ENCODE measurements at places on chromosomes 1 and 21.
A peak's percentile ranks its signal among the peaks of the same experiment; 100 is the strongest.

GRCh38 chr1:201877877-201878401 is 10.8 kb upstream of the SHISA4 start:
- peak; percentile 62 for DNase-seq

- no peak for DNase-seq
Observed at GRCh38 chr1:221778535-221779142, 36.8 kb upstream of the DUSP10 start.

GRCh38 chr1:85570446-85571180 is 9.9 kb upstream of the CCN1 start:
- no peak for DNase-seq

- no peak for DNase-seq
Observed at GRCh38 chr1:80582980-80583379, 1217.8 kb upstream of the ADGRL2 start.

GRCh38 chr1:89347296-89347695 is 16.6 kb upstream of the GBP6 start:
- DNase-seq, result no peak

- DNase-seq, result no peak
Observed at GRCh38 chr1:115606305-115606704, 35.5 kb upstream of the VANGL1 start.

DNA sequence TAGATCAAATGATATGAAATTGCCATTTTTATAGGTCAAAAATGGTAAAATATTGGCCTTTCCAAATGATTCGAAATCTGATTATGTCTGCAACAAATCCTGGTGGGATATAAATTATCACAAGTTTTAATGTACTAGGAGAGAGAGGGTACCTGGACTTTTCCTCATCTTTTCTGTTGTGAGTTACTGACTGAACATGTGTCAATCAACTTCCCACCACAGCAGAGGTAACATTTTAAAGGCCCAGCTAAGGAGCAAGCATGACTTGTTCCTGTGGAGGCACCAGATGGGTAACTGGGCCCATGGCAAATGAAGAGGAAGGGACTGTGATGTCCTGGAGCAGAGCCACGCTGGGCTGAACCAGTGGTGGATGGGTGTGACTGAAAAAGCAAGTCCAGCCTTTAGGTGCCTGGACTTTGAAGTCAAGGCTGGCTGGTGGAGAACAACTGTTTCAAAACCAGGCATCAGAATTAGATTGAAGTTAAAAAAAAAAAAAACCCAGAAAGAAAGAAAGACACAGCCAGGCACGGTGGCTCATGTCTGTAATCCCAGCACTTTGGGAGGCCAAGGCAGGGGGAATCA is 6.6 kb downstream of the MR1 start:
- DNase-seq, result no peak

- peak; percentile 7 for DNase-seq
Observed at GRCh38 chr1:193629875-193630274, 443.5 kb upstream of the B3GALT2 start.

- DNase-seq, result no peak
Observed at GRCh38 chr1:243397613-243398321, 141.9 kb downstream of the SDCCAG8 start.

DNA sequence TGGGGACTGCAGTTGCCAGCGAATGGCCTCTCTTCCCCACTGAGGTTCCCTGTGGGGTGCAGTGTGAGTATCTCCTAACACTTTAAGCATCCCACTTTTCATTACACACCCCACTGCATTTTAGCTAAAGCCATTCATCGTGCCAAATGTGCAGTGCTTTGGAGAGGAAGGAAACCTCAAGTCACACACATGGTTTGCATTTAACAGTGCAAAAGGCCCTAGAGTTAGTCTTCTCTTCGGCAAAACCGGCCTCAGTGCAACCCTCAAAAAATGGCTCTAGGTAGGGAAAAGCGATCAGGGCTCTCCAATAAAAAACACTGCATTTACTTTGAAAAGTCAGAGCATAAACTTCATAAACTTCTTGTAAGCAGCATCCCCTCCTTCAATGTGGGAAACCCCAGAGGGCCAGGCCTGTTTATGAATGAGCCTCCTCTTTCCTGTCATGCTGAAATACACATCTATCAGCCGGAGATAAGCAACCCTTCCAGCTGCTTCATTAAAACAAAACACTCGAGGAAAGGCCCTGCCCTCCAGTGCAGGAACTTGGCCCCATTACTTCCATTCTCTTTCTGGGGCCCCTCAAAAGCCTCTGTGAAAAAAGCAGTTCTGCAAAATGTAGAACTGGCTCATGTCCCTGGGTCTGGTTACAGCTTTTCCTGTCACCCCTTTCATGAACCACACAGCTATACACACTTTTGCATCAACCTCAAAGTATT is 184.0 kb downstream of the CDC7 start:
- DNase-seq, result peak; percentile 75

DNA sequence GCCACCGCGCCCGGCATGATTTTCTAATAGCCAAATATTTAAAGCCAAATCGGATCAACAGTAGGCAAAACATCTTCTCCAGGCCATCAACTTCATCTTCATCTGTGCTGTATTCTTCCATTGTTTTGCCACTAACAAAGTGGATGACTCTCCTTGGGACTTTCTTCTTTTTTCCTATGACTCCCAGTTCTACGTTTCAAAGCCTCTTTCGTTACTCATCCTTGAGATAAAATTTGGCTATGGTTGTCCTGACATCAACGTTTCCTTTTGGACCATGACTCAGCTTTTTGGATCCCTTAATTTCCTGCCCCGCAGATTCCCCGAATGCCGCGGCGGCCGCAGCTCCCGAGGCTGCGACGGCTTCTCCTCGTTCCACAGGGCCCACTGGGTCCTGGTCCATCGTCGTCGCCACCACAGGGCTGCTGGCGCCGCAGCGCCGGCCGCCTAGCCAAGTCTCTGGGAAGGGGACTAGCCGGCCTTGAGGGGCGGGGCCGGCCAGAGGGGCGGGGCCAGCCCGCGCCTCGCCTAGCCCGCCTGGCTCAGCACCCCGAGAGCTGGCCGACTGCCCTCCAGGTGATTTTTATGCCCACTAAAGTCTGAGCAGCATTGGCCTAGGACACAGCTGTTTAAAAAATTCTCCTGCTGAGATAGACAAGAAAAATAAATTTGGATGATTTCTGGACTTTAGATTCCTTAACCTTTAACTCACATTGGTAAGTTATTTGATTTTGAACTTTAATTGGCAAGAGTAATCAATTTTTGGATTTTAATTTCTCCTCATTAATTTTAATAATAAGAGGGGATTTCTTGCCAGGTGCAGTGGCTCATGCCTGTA is 93.9 kb downstream of the ADCY10 start:
- peak; percentile 53 for DNase-seq

DNA sequence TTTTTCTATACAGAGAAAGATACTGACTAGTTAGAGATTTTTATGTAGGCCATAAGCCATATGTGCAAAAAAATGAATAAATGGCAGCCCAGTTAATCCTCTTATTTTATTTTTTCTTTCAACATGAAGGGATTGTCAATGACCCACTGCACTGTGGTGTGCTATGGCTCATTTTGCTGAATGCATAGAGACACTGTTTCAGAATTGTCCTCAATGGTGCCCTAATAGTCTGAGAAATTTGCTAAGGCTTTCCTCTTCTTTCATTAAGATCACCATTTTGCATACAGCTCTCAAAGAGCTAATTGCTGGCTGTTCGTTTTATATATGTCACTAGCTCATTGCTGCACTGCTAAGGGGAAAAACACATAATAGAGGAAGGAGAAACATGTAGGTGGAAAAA is 189.5 kb downstream of the SLC44A5 start:
- no peak for DNase-seq

- DNase-seq, result no peak
Observed at GRCh38 chr1:196361112-196361714, 247.0 kb downstream of the KCNT2 start.

DNA sequence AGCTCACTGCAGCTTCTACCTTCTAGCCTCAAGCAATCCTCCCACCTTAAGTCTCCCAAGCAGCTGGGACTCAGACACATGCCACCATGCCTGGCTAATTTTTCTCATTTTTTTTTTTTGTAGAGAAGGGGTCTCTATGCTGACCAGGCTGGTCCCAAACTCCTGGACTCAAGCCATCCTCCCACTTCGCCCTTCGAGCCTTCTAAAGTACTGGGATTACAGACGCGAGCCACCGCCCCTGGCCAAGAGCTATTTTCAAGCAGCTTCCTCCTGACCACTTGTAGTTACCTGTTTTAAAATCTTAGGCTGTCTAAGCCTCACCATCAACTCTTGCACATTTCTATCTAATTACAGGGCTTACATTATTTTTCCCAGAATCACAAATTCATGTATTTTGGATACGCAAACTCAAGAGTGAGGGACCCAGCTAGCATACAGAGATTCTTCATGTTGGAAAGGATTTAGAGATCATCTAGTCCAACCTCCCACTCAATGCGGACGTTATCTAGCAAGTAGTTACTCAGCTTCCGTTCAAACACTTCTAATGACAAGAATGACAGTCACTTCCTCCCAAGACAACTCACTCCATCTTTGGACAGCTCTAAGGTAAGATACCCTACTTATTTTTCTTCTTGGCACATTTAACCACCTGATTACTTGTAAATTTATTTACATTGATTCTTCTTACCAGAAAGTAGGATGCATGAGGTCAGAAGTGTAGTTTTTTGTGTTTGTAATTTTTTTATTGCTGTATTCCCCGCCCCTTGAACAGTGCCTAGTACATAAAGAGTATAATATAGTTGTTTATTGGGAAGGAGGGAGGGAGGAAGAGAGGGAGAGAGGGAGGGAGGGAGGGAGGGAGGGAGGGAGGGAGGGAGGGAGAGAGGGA is 65.4 kb downstream of the LUZP1 start:
- DNase-seq, result no peak

- DNase-seq, result no peak
Observed at GRCh38 chr1:34199927-34200326, 23.2 kb downstream of the C1orf94 start.

DNA sequence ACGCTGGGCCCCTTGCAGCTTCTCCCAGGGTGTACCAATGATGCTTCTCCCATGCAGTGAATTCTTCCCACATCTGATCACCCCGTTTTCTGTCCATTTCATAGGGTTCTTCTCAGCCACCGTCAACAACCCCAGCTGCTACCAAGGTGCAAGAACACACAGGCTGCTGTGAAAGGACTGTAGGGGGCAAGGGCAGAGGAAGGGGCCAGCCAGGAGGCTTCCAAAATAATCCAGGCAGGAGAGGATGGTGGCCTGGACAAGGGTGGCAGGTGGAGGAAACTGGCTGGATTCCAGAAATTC is 113.3 kb upstream of the WNT4 start:
- DNase-seq, result no peak

GRCh38 chr1:183893561-183894289 is 88.8 kb downstream of the RGL1 start:
- DNase-seq, result no peak

DNA sequence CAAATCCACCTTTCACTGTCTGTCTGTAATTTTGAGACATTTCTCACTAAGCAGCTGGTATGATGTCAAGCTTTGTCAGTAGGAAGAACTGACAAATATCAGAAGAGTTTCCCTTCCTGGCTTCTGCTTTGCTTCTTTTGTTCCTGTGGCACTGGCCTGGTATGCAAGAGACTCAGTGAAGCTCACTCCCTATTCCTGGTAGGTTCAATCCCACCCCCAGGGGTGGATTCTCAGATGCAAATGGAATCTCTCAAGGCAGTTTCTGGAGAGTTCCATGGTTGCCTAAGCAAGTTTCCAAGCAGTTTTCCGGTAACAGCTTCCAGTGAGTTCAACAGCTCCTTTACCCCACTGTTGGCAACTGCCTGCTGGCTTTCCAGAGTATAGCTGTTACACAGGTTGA is 683.4 kb downstream of the PTPRC start:
- no peak for DNase-seq

DNA sequence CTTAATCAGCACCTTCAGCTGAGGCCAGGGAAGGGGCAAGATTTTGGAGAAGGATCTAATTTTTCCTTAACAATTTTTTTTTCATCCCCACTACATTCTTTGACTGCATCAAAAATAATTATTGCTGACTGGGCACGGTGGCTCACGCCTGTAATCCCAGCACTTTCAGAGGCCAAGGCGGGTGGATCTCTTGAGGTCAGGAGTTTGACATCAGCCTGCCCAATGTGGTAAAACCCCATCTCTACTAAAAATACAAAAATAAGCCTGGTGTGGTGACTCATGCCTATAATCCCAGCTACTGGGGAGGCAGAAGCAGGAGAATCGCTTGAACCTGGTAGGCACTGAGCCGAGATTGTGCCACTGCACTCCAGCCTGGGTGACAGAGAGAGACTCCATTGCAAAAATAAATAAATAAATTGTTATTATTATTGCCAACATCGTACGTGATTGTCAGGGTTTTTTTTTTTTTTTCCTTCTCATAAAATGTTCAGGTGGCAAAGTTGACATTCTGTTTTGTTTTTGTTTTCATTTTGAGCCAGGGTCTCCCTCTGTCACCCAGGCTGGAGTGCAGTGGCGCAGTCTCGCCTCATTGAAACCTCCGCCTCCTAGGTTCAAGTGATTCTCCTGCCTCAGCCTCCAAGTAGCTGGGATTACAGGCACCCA is 37.3 kb upstream of the MORC3 start:
- no peak for DNase-seq

GRCh38 chr1:37725851-37726613 is 33.7 kb downstream of the CDCA8 start:
- no peak for DNase-seq

GRCh38 chr1:150072959-150073358 is 5.4 kb downstream of the VPS45 start:
- no peak for DNase-seq

DNA sequence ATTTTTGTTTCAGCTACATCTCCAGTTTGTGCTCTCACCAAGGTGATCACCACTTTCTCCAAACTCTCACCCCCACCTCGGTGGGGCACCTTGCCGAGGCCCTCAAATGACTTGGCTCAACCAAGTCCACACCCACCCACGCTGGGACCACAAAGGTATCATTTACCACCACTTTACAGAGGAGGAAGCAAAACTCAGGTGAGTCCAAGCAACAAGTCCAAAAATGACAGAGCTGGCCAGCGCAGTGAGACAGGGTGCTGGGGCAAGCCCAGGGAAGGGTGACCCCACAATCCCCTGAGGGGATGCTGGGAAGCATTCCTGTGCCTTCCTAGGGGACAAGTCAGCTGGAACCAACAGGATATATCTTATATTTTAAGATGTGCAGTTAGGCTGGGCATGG is 24.7 kb downstream of the SSBP3 start:
- DNase-seq, result no peak

DNA sequence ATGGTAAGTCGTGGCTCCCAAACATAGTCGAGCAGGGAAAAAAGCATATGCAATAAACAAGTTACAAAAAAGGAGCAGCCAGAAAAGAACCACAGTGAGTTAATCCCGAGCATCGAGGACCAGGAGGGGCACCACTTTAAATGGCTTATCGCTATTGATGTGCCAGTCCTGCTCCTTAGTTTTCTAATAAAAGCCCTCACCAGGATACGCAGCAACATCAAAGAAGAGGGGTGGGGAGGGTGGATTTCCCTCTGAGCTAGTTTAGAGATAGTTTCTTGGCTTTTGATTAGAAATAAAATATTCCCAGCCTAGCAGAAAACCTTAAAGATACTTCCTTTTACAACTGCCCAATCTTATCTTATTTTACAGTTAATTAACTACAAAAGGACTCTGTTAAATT is 170.4 kb downstream of the GABPA start:
- no peak for DNase-seq

GRCh38 chr1:209802780-209803152 is 3.2 kb downstream of the IRF6 start:
- no peak for DNase-seq

GRCh38 chr1:159798893-159799292 is 3.3 kb upstream of the FCRL6 start:
- peak; percentile 88 for DNase-seq

All from tongue (tissue), 3 donors.